Aorta (tissue), 5 donors: ENCODE measurements at places on chromosomes 7 and 10. TPM values are rescaled to one million over a fixed set of nuclear protein-coding genes. Genes with fewer than 3 reads are reported as not detected.

- DNase-seq: no peak
Observed at GRCh38 chr10:126565441-126565840, 105.1 kb downstream of the C10orf90 start.

GRCh38 chr7:85471740-85472139, 284.9 kb upstream of the SEMA3D start:
- no peak for DNase-seq

- DNase-seq: no peak
Observed at GRCh38 chr10:18738835-18739234, 79.6 kb downstream of the ARL5B start.

DNA sequence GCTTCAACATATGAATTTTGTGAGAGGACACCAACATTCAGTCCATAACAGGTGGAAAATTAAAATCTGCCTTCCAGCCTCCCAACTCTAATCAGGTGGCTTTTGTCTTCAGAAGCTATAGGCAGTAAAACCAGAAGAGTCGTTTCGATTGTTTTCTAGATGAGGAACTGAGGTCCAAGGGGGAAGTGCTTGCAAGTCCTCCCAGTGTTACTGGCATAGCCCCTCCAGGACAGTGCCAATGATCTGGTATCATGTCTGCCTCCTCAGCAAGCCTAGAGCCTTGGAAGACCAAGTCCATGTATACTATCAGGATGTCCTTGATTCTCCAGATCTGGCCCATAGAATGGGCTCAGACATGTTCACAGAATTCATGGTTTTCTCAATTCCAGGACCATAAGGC, 16.9 kb downstream of the CYP26A1 start:
- DNase-seq: no peak

- no peak for DNase-seq
Observed at GRCh38 chr10:109898666-109899355, 24.5 kb downstream of the XPNPEP1 start.

GRCh38 chr10:127755753-127756152, 18.8 kb downstream of the FOXI2 start:
- no peak for DNase-seq

GRCh38 chr7:47085491-47086275, 496.2 kb downstream of the TNS3 start:
- DNase-seq: no peak

DNA sequence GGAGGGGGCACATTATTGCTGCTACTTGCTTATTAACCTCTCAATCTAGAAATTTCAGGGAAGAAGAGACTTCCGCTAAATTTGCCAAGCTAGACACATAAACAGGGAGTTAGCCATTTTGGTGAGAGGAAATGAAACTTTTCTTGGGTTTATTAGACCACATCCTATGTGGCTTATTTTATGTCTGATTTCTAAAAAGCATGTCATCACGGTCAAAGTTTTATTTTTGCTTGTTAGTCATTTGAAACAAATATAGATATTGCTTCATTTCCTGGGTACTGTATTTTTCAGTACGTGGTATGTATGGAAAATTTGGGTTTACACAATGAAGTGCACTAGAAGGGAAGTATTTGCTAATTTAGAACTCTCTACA, 144.1 kb downstream of the TCF7L2 start:
- no peak for DNase-seq

DNA sequence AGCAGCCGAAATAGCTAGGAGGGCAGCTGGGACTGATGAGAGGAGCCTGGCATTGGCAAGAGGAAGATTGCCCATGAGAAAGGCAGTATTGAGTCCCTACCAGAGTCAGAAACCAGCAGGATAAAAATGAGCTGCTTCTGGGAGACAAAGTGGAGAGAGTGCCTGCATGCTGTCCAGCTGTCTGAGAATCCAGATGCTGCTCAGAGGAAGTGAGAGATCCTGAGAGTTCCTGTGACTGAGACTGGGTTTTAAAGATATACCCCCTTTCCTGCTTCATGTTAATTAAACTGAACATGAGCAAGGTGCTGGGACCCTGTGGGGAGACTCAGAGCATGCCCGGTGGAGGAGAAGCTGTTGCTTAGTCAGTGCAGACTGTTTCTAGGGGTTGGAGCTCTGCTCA, 107.5 kb downstream of the KIF20B start:
- no peak for DNase-seq

GRCh38 chr10:96138102-96138501, 8.0 kb downstream of the ZNF518A start:
- DNase-seq: no peak

DNA sequence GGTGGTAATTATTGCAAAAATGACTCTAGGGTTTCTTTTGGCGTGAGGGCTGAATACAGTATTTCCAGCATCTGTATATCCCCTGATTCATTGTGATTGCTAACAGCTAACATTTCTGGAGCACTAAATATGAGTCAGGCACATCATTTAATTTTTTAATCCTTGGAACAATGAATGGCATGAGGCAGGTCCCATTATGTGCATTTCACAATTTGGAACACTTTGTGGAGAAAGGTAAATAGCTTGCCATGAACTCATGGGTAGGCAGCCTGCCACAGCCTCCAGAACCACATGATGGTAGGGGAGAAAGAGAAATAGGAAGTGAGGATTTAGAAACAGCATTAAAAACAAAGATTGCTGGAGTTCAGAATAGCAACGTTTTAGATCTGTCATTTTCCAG, 1.7 kb downstream of the NPTX2 start:
- DNase-seq: no peak

DNA sequence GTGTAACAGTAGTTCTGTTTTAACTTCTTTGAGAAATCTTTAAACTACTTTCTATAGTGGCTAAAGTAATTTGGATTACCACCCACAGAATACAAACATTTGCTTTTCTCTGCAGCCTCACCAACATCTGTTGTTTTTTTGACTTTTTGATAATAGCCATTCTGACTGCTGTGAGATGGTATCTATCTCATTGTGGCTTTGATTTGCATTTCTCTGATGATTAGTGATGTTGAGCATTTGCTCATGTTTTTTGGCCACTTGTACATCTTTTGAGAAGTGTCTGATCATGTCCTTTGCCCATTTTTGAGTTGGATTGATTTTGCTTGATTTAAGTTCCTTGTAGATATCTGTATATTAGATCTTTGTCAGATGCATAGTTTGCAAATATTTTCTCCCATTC, 66.7 kb downstream of the RNF133 start:
- DNase-seq: no peak

DNA sequence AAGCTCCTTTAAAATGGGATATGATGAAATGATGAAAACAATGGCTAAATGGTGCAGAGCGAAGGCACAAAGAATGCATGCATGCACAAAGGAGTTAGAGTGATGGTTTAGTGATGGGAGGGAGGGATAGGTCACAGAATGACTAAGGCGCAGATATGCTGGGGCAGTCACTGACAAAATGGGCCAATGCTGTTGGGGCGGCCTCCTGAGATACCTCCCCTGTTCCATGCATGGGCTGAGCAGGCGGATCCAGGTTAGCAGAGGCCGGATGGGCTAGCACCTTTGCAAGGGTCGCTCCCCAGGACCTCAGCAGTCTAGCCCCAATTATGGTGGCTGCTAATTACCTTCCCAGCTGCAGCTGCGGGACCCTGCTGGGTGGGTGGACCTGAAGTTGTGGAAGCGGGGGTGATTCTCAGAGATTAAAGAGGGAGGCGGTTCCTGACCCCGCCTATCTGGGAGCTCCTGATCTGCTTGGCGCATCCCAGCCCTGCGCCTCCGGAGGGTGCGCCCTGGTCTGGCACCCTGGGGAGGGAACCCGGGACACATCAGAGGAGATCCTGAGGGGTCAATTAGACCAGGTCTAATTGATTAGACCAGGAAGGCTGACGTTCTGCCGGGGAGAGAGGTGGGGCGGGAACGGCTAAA, 175.0 kb downstream of the CYP26A1 start:
- DNase-seq: no peak

GRCh38 chr7:102978284-102978683, 65.5 kb downstream of the LRRC17 start:
- peak; percentile 89 for DNase-seq

DNA sequence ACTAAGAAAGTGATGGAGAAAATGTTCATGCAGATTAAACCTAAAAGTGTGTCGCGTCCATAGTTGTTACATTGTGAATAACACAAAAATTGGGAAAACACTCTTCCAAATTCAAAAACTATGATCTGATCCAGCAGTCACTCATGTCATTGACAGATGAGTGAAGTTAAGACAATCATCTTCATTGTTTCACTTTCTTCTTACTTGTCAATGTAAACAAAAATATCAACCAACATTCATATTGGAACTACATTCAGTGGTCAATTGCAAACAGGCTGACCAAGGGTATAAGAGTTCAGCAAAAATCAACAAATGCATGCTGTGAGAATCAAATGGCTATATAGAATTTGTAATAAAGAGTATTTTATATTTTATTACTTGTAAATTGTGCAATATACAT, 1.8 kb downstream of the FRMPD2 start:
- DNase-seq: no peak

DNA sequence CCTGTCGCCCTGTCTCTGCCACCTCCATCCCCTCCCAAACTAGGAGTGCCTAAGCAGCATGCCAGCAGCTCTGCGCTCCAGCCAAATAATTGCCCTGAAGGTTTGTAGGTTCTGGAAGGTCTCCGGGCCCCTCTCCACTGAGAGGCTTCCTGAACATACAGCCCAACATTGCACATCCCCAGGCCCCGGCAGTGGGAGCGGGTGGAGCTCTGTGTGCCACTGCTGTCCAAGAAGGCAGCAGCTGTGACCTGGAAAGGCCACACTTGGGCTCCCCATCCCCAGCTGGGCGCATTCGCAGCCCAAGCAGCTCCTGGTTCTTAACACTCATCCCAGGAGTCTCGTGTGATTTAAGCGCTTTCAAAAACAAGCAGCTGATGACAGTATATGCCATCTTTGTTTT, 95.7 kb downstream of the COL13A1 start:
- DNase-seq: no peak

DNA sequence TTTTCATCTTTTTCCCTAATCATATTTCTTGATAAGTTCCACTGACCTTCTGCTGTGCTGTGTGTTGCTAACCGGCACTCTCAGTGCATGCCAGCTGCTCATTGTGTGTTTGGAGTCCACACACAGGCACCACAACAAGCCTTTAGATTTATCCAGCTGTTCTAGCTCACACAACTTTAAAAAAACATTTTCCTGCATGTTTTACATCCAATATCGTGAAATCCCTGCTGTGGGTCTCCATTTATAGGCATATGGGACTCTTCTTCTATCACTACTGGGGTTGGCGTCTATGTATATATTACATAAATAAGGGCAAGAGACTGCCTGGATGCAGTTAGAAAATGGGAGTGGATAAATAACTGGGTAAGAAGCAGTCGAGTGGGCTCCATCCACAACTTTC, 183.6 kb upstream of the ADARB2 start:
- no peak for DNase-seq

GRCh38 chr7:107874605-107875446, 16.2 kb upstream of the DLD start:
- DNase-seq: no peak

GRCh38 chr7:132757783-132758182, 181.5 kb upstream of the PLXNA4 start:
- DNase-seq: no peak

The C7orf57 gene
- polyA plus RNA-seq: not detected

The HOXA11 gene
- 0.13 TPM for polyA plus RNA-seq

The HHEX gene
- 6.3 TPM for polyA plus RNA-seq

The EPHB6 gene
- polyA plus RNA-seq: 12.1 TPM

The A1CF gene
- not detected for polyA plus RNA-seq

The PRXL2A gene
- 15.6 TPM for polyA plus RNA-seq

The CHCHD1 gene
- polyA plus RNA-seq: 58.9 TPM

The SGMS1 gene
- 8.9 TPM for polyA plus RNA-seq
